ENCODE measurements at places on chromosomes 6 and 20.
A peak's percentile ranks its signal among the peaks of the same experiment; 100 is the strongest.

DNA sequence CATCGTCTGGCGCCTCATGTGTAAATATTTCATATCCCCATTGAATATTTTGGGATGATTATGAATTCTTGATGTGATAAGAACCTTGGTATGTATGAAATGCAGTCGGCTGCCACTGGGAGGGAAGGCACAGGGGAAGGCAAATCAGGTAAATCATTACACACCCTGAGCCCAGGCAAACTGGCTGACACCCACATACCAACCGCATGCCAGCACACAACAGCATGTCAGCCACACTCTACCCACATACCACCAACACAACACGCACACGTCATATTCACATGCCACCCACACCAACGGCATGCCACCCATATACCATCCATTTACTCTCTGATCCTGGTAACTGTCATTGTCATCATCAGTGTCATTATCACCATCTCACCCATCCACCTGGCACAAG is 28.3 kb upstream of the MDGA1 start:
- DNase-seq, result no peak

- DNase-seq, result no peak
These were observed 225.9 kb upstream of the CITED2 start for GRCh38 chr6:139600343-139600742.

DNA sequence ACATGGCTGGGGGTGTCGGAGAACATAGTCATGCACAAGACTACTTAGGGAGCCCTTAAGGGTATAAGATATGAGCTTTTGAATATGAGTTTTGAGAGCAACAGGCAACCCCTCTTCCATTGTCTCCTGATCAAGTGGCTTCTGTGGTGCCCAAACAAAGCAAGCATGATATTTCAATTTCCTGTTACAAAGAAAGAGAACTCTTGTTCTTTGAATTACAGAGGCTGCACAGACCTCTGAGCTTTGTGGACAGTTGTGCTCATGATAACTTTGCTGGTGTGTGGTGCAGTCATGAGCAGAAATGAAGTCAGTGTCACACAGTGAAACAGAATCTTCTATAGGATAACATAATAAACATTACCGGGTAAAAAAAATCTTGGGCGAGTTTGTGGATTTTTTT is 66.8 kb upstream of the THEMIS start:
- DNase-seq, result no peak

DNA sequence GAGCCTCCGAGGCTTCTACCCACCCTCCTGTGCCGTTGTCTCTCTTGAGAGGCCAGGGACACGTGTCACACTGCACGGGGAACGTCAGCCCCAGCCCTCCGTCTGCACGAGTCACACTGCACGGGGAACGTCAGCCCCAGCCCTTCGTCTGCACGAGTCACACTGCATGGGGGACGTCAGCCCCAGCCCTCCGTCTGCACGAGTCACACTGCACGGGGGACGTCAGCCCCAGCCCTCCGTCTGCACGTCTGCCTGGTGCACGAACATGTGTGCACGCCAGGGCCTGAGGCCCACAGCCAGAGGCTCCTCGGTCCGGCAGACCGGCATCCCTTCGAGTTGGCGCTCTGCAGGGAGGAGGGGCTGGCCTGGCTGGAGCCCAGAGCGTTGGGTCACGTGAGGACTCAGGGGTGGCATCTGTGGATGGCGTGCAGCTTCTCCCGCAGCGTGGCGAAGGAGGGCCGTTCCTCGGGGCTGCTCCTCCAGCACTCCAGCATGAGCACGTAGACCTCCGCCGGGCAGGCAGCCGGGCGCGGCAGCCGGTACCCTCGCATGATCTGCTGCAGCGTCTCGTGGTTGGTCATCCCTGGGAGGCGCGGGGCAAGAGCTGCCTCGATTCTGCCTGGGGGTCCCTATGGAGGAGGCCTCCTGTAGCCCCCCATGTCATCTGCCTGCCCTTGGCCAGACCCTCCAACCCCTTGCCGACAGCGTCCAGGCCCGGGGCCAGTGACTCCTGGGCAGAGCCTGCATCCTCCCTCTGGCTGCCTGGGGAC is 3.4 kb upstream of the PTK6 start:
- DNase-seq, result no peak

DNA sequence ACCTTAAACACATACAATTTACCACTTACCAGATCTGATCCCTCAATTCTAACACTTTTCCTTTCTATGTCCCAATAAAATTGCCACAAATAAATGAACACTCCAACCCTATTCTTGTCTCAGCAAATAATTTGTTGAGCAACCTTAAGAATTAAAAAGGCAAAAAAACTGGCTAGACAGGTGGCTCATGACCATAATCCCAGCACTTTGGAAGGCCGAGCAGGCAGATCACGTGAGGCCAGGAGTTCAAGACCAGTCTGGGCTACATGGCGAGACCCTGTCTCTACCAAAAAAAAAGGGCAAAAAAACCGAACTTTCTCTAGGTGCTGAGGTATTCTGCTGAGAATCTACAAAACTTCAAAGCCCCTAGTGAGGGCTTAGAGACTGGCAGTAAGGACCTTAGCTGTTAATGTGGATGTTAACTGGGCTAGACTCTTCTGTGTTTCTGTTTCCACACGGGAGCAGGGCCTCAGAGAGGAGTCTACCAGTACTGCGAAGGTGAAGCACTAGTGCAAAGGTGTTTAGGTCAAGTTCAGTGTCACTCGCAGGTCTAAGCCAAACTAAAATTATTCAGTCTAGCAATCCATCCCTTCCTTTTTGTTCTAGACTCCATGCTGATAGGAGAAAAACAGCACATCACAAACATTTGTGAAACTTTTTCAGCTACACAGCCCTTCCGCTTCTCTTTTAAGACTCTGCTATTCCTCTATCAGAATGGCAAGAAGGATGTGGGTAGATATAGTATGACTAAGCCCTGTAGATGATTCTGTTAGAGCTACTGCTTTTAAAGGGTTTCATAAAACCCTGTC is 2.6 kb downstream of the FASTKD5 start:
- no peak for DNase-seq

DNA sequence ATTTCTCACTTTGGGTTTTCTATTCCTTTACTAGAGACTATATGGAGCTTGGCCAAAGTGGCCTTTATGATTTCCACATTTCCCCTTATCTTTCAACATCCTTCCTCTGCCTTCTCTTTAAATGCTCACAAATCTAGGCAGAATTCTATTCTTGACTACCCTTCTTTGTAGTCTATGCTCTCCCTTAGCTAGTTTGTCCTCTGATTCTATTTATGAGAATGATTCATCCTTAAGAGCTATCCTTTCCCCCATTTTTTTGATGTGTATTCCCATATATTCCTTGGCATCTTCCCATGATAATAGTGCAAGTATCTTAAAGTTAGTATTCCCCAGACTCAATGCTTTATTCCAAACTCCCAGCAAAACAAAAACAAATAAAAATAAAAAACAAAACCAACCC is 53.1 kb downstream of the IL20RA start:
- no peak for DNase-seq

- no peak for DNase-seq
These were observed 19.5 kb downstream of the LYRM4 start for GRCh38 chr6:5241252-5241651.

DNA sequence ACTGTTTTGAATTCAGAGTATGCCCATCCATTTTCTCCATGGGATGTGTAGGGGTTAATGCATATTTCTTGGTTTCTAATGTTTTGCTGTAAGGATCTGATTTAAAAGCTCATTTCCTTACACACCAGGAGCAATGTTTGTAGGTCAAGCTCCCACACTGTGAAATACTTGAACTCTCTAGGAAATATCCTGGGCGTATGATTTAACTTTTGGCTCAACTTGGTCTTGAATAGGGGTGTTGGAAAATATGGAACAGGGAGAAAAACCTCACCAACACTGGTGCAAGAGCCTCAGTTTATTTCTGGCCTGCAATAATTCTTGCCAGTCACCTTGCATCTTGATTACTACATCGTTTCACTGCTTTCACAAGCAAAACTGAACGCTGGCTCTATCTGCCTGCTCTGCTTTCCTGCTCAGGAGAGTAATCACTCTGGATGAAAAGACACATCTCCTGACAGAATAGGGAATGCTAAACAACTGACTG is 25.1 kb upstream of the RFPL4B start:
- DNase-seq, result no peak

- no peak for DNase-seq
These were observed 895.2 kb upstream of the CITED2 start for GRCh38 chr6:140269591-140270165.

GRCh38 chr20:51423810-51424209 is 118.7 kb downstream of the NFATC2 start:
- DNase-seq, result no peak

- DNase-seq, result no peak
These were observed 815.7 kb downstream of the QKI start for GRCh38 chr6:164230259-164230658.

DNA sequence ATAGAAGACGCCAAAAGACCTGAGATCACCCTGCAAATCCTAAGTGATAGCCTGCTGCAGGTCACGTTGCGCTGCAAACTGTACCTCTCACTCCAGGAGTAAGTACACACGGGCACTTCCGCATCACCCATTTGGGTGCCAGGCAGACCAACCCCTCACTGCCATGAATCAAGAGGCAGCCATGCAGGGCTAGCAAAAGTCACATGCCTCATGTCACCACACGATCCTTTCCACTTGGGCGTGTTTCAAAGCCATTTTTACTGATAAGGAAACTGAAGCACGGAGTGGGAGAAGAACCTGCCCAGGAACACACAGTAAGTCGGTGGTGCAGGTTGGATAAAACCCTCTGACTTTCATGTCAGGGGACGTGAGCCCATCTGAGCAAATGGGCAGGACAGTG is 37.0 kb downstream of the BPIFB1 start:
- DNase-seq, result no peak

GRCh38 chr20:62280303-62280702 is 22.5 kb upstream of the ADRM1 start:
- DNase-seq, result no peak

DNA sequence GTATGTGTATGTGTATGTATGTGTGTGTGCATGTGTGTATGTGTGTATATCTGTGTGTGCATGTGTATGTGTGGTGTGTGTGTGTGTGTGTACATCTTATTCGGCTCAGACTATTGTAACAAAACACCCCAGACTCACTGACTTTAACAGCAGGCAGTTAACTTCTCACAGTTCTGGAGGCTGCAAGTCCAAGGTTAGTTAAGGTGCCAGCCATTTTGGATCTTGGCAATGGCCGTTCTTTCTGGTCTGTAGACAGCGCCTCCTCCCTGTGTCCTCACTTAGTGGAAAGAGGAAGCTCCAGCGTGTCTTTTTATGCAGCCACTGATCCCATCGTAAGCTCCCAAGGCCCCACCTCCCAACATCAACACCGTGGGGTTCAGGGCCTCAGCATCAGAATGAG is 128.3 kb upstream of the THBS2 start:
- DNase-seq, result no peak

- DNase-seq, result no peak
These were observed 679.5 kb downstream of the KHDRBS2 start for GRCh38 chr6:61606500-61606899.

DNA sequence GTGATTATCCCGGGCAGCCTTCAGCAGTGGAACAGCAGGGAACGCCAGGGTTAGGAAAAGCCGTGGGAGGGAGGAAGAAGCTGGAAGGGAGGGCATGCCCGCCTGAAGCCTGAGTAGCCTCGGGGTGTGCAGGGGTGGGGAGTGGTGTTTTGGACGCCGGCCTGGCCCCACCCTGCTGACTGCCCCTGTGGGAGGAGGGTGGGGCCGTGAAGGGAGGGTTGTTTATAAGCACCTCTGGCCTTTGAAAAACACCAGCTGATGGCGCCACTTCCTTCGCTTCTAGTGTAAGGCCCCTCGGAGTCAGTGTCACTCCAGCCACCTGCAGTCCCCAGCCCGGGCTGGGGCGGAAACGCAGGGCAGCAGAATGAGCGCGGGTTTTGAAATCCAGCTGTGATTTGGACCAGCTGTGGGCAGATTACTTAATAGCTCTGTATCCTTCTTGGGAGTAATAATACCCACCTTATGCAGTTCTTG is 52.8 kb upstream of the BMP6 start:
- no peak for DNase-seq

DNA sequence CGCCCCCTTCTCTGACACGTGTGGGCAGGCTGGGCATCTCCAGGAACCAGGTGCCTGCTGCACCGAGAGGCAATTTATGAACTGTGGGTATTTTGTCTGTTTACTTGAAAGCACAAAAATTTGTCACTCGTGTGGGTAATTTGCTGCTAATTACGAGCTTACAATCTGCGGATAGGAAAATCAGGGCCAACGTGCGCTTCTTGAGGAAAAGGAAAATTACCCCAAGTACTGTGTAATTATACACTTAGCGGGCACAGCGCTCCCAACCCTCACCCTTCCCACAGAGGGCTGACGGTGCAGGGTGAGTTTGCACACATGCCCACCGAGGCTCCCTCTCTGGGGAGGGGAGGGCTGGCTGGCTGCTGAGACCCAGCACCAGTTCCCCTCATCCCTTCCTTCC is 25.3 kb upstream of the MDGA1 start:
- no peak for DNase-seq

DNA sequence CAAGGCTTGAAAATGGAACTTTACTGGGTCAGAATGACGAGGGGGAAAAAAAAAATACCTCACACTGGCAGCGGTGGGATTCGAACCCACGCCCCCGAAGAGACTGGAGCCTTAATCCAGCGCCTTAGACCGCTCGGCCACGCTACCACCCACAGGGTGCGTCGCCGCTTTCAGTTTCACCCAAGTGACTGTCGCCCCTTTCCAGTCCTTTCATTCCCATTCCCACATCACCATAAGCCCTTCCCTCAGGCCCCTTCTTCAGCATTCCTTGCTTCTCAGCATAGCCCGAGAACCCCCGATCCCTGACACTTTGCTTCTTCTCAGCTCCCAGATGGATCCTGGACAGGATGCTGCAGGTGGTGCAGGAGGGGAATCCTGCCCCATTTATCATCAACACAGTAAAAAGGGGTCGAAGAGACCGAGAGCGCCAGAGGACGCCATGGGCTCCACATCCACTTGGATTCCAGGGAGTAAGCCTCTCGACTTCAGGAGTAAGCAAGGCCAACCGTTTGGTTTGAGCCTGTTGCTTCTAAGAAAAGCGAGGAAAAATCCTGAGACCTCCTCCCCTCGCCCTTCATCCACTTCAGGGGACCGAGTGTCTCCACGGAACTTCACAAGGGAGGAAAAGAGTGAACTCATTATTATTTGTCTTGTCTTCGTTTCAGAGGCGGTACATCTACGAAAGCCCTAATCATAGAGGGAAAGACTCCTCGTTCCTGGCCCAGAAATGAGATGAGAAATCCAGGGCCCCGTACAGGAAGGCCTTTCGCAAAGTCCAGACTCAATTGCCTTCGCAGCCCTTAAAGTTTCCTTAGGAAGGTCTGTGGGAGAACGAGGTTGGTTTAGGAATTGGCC is 20.0 kb upstream of the TRIM27 start:
- DNase-seq, result peak; percentile 18

DNA sequence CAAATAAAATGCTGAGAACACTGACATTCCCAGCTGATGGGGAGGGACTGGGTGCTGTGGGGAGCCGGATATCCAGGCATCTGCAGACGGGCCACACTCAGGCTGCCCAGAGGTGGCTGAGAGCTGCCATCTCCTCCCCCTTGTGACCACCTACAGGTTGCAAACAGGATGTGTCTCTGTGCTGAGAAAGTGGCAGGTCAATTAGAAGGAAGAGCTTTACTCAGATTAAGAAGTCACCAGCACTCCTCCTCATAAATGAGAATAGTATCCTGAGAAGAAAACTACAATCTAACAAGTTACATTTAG is 63.0 kb downstream of the HUS1B start:
- no peak for DNase-seq
